Uterine smooth muscle cell (primary cell): ENCODE measurements at places on chromosomes 1 and 21. TPM values are rescaled to one million over a fixed set of nuclear protein-coding genes. Genes with fewer than 3 reads are reported as not detected.

The KCNQ4 gene
- total RNA-seq: under 0.01 TPM in 1 of 2 replicates, not detected in the other

The CDK11B gene
- 8.4 and 12.3 TPM in 2 replicates for total RNA-seq

The LCE1C gene
- total RNA-seq: not detected in 2 replicates

The ZNF593OS gene
- not detected in 2 replicates for total RNA-seq

The GJA9 gene
- total RNA-seq: 0.11 and 0.12 TPM in 2 replicates

The ZSCAN20 gene
- 13.2 and 14.2 TPM in 2 replicates for total RNA-seq

The LCE3D gene
- total RNA-seq: not detected in 2 replicates

The OLIG1 gene
- not detected in 2 replicates for total RNA-seq

The C1orf35 gene
- 9.2 and 14.3 TPM in 2 replicates for total RNA-seq

The TFF2 gene
- total RNA-seq: not detected in 2 replicates

The INSRR gene
- total RNA-seq: under 0.01 TPM in 1 of 2 replicates, not detected in the other
